GM12864 (cell line): ENCODE measurements at places on chromosomes 2 and 18.

- DNase-seq = no peak
These were observed 6.8 kb upstream of the PXDN start for GRCh38 chr2:1750933-1751766.

DNA sequence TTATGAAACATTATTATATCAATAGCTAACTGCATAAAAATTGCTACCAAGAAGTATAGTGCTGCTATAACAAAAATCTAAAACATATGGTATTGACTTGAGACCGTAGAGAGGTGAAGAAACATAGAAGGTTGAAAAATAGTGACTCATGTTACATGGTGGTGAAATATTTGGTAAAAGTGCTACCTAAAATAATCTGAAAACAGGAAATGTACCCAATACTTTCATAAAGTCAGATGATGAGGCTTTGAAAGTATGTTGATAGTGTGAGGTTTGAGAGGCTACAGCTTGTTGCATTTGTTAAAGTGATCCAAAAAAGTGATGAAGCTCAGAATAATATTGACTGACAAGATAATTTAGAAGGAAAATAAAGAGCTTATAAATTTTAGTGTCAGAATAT, 718.7 kb upstream of the SLC8A1 start:
- no peak for DNase-seq

DNA sequence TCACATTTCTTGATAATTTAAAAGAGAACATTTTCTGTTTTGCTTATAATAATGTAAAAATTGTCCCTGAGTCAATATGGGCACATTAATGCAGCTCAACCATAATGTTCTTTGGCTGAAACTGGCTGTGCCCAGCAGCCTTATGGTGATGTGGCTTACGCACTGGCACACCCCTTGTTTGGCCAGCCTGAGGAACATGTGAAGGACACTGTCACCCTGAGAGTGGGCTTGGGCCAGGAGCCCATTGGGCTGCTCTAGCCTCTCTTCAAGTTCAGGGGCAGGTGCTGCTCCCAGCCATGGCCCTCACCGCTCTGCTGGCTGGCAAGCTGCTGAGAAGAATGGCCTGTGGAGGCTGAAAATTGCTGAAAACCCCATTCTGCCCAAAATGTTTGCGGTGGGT, 37.5 kb downstream of the MRPL33 start:
- DNase-seq = no peak

DNA sequence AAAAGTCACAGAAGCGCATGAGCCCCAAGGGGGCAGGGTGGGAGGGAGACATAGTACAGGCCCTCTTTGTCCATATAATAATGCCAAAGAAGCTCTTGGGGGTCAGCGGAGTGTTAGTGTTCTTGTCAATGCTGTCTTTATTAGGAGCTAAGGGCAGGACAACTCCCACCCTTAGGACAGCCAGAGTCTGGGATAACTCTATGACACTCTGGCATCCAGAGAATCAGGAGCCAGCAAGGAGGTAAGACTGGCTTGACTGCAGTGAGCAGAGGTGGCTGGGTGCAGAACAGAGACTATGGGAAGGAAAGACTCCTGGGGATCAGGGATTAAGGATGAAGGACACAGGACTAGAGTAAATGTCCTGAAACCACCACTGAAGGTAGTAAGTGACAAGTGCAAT, 19.0 kb upstream of the HNMT start:
- no peak for DNase-seq

DNA sequence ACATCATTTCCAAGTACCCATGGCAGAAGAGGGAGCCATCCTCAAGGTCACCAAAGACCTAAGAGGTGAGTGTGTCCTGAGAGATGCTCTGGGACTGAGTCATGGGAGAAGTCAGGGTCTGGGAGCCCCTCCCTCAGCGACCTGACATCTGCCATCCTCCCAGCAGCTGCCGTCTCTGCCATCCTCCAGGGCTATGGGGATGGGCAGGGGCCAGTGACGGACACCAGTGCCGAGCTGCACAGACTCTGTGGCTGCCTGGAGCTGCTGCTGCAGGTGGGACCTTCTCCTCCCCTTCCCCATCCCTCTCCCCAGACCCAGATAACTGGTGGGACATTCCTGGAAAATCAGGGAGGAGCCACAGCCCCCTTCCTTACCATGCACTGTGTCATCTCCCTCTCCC, 1.5 kb downstream of the RUFY4 start:
- no peak for DNase-seq

GRCh38 chr2:151907286-151908203, 79.3 kb upstream of the ARL5A start:
- DNase-seq = no peak

- DNase-seq = no peak
These were observed 761.5 kb upstream of the SOX11 start for GRCh38 chr2:4930704-4931103.

- DNase-seq = no peak
These were observed 647.0 kb downstream of the TDRD15 start for GRCh38 chr2:21770787-21771186.

GRCh38 chr2:13005761-13006335, 289.1 kb downstream of the TRIB2 start:
- no peak for DNase-seq

GRCh38 chr2:71746946-71747501, 293.7 kb downstream of the DYSF start:
- no peak for DNase-seq

DNA sequence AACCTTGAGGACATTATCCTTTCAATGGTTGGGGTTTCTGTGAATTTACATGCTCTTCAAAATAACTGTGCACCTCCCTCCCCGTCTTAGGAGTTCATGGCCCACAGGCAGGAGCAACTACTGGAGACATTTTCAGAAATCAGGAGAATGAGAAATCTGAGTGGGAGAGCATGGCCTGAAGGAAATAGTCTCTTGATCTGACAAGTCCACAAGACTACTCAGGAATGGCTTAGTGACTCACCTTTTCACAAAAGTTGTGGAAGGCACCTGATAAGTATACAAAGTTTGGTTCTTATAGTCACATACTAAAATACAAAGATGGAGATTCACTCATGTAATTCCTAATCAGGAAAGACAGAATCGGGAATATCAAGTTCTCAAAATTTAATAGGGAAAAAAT, 83.6 kb upstream of the NCKAP5 start:
- DNase-seq = no peak

DNA sequence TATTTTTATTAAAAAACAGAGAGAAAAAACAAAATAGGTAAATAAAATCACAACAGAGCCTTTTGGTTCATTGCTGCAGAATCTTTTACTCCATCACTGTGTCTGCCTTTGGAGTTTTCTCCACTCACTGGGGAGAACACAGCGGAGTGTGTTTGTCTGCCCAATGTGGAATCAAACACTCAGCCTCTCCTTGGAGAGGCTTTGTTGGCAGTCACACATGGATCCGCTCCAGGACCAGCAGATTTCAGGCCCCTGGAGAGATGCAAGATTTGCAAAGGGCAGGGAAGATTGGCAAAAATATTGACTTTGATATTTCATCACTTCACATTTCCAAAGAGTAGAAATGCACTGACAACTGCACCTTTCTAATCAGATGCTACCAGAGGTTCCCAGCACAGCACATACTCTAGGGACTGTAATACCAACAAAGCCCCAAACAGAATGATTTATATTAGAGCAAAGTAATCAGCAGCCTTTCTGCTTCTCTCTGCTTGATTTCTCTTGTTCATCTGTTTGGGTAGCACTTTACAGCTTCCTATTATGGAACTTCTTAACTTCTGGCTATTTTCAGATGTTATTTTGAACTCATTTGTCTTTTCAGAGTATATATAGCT, 1898.8 kb upstream of the PIK3C3 start:
- DNase-seq = no peak

GRCh38 chr2:100818606-100819369, 1.2 kb upstream of the NPAS2 start:
- DNase-seq = no peak

DNA sequence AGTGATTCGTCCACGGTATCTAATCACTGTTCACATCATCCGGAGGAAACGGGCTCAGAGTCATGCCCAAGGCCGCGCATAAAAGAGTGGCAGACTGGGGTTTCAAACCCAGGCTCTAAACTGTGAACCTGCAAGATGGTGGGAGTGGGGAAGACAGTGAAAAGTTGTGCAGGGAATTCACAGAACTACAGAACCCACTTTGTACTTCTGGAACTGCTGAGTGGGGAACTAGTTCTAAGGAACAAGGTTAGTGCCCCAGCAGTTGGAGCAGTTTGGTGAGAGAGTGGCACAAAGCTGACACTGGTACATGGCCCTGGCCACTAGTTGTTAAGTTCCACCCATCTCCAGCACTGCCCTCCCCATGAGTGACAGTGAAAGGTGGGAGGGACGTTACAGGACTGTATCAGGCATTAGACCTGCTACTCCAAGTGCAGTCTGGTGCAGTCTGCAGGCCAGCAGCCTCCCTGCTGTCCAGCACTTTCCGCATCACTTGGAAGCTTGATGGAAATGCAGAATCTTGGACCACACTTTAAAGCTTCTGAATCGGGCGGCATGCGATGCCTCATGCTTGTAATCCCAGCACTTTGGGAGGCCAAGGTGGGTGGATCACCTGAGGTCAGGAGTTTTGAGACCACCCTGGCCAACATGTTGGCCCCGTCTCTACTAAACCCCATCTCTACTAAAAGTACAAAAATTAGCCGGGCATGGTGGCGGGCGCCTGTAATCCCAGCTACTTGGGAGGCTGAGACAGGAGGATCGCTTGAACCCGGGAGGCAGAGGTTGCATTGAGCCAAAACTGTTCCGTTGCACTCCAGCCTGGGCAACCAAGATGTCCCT, 47.3 kb downstream of the C2orf42 start:
- DNase-seq = no peak

GRCh38 chr2:152637251-152637650, 80.0 kb downstream of the PRPF40A start:
- no peak for DNase-seq

GRCh38 chr2:203811491-203812221, 55.9 kb upstream of the CTLA4 start:
- no peak for DNase-seq
